ENCODE measurements at places on chromosomes 1 and 21.

DNA sequence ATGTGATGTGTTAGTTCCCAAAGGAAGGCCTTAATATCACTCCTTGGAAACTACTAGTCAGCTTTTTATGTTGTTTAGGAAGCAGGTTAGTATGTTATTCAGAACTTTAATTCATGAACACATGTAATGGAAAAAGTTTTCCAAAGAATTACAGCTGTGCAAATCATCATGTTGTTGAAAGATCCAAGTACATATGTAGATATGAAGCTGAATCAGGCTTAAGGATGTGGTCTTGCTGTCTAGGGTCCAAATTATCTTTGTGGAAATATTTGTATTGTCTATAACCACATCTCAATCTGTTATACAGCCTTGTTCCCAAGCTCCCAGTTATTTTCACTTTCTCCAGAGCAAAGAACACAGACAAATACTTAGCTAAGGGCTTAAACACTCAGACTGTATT, 231.6 kb downstream of the TPR start:
- DNase-seq, result no peak

DNA sequence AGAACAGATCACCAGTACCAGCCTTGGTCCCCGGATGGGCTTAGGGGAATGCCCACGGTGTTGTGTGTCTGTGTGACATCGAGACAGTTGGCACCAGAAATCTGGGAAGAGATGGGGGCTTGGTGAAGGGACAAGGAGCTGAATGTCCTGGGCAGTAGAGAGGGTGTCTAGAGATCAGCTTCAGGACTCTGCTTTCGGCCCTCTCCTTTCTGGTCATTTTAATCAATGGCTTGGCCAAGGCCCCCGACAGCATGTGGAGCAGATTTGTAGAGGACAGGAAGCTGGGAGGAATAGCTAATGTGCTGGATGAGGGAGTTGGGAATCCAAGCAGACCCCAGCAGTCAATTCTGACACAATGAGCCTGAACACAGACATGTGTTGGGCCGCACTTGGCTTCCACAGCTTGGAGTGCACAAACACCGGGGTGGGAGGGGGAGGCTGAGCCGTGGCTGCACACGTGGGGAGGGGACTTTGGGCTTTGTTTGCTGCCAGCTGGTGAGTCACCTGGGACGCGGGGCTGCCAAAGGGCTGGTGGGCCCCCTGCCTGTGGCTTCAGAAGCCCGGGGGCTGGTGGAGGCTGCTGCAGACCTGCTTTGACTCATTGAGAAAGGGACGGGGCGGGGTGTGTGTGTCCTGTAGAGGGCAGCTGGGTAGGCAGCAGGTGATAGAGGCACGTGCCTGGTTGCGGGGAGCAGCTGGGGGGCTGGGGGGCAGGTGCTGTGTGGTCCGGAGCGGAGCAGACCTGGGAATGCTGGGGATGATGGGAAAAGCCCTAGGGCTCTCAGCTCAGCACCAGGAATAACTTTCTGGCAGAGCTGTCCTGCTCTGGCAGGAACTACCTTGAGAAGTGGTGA, 20.9 kb downstream of the SLC1A7 start:
- peak; percentile 17 for DNase-seq

- no peak for DNase-seq
Measured at GRCh38 chr21:44677881-44678280, 4.1 kb downstream of the KRTAP12-1 start.

GRCh38 chr1:222284466-222284865, 263.4 kb downstream of the HHIPL2 start:
- DNase-seq, result no peak

DNA sequence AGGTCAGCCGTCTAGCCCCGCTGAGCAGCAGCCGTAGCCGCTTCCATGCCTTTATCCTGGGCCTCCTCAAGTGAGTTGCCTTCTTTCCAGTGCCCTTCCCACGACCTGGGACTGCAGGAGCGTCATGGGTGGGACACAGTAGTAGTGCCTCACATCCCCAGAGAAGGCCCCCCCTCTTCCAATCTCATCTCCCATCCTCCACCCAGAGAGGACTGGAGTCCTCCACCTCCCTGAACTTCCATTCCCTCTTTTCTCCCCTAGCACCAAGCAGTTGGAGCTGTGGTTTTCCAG, 4.9 kb downstream of the RUSC1 start:
- no peak for DNase-seq

DNA sequence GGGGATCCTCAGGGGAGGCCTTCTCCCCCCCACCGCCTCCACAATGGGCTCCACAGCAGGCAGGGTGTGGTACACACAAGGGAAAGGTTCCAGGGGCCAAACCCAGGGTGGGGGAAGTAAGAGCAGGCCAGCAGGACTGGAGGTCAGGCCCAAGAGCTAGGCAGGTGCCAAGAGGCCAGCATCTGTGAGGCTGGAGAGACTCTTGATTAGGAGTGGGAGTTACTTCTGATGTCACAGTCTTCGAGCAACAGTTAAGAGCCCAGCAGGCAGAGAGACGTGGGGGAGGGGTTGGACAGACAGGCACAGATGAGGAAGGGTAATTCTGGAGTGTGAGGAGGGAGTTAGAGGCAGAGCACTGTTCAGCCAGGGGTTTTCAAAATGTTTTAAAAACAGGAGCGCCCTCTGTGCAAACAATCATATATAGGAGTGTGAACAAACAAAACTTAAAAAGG, 55.8 kb downstream of the SLC9A1 start:
- no peak for DNase-seq

DNA sequence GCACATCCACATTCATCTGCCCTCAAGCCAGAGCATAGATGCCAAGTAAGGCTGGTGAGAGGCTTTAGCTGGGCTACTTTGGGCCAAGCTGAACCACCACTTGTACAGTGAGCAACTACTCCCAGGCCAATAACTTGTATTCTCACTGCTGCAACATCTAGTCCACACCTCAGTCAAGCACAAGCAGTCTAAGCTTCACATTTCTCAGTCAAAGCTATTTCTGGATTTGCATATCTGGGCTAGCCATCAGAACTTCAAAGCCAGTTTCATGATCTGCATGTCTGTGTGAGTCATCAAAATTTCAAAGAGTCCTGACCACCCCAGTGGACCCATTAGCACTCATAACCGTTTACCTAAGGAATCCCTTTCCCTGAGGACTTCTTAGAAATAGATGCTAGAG, 77.7 kb upstream of the DIRAS3 start:
- no peak for DNase-seq

GRCh38 chr1:33384040-33384812, 46.7 kb downstream of the PHC2 start:
- no peak for DNase-seq

DNA sequence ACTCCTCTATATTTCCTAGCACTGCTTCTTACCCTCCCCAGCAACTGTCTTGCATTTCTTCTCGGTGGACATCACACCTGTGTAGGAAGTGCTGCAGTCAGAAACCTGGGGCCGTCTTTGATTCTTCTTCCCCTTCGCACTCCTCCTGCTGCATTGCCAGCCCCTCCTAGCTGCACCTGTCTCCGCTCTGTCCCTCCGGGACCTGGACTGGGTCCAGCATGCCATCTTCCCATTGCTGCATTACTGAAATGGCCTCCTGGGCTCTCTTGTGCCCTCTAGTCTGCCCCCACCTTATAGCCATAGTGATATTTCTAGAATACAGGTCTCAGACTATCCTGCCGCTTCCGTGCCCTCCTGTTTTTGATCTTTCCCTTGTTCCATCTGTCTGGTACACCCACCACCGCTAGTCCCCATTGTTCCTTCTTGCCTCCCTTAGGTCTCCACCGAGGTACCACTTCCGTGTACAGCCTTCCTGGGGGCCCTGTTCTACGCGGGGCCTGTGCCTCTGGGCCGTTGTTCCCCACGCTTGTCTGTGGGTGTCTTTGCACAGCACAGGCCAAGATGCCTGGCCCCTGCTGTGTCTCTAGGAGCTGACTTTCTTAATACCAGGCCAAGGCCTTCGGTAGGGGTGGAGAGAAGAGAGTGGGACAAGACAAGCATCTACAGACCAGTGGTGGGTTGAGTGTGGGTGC, 107.6 kb downstream of the GALNT2 start:
- no peak for DNase-seq

GRCh38 chr21:25464275-25464674, 143.0 kb downstream of the MRPL39 start:
- no peak for DNase-seq

- DNase-seq, result no peak
Measured at GRCh38 chr1:111399792-111400610, 27.5 kb downstream of the OVGP1 start.

DNA sequence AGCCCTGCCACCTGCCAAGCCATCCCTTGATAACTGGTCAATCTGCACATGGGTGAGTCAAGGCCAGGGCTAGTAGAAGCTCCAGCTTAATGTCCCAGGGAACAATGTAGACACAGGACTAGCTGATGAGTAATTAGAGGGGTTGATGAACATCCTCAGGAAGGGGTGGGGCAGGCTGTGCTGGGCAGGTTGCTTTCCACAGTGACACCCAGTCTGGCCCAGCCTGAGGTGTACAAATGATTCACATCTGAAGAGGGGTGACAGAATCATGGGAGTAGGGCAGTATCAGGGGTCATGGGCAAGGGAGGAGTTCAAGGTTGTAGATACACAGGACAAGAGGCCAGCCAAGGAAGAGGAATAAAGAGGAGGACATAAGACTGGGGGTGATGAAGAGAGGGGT, 4.3 kb downstream of the LPAR3 start:
- DNase-seq, result no peak

DNA sequence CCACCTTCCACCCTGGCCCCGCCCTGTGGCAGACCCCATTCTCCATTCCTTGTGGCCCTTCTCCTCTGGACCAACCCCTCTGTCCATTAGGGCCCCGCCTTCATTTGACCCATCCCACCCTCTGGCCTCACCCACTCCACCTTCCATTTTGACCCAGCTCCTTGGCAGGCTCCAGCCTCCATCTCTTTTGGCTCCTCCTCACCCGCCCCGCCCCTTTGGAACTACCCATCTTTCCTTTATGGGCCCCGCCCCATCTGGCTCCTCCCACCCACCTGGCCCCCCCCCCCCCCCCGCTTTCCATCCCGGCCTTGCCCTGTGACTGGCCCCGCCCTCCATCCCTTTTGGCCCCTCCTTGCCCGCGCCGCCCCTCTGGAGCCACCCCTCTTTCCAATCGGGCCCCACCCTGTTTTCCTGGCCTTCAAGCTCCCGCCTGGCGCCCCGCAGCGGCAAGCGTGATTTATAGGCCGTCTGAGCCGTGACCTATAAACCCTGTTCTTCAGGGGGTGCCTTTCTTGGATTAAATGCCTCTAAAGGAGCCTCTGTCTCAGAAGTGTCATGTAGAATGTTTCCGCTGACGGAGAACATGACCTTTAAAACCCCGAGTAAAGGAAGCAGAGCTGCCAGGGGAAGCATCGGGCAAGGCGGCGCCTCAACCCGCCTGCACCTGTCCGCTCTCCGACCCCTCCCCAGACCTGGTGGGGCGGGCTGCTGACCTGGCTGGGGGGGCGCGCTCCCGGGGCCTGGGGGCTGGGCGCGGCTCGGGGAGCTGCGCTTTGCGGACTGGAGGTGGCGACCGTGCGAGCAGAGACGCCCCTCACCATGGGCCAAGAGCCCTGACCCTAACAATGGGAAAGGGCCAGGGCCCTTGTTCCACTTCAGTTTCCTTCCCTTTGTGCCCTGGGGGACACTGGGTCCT, 178.0 kb downstream of the CAMTA1 start:
- peak; percentile 79 for DNase-seq

GRCh38 chr1:207867136-207868109, 43.5 kb downstream of the CD34 start:
- DNase-seq, result no peak

DNA sequence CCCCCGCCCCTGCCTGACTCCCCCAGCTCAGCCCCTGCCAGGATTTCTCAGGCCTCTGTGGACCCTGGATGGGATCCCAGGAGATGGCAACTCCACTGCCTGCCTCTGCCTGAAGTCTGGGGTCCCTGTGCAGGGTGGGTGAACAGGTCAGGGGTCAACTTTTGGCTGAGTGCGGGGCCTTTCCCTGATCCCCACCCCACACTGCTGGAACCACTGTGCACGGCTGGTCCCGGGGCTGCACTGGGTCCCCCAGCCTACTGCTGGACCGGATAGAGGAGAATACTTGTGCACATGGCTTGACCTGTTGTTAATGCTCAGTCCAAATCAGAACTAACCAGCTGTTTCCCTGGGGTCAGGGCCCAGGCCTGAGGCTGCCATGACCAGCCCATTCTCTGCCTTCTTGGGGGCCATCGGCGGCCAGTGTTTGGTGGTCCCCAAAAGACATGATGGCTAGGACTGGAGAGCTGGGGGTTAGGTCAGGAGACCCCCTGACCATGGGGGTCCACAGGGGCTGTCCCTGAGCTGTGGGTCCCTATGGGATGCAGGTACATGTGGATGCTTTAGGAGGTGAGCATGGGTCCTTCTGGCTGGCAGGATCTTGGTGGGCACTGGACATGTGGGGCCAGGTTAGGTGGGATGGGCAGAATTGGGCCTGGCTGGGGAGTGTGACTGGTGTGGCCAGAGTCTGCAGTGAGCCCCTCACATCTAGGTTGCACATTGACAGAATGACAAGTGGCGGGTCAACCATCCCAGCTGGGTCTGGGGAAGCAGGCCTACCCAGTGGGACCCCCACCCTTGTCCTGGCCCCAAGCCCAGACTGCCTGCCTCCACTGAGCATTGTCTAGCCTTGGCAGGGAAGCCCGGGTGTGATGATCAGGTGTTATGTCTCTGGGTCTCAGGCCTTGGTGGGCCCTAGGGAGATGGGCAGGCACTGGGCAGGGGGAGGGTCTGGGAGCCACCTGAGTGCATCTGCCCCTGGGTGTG, 19.0 kb upstream of the ZNF678 start:
- DNase-seq, result no peak

Measured in stimulated activated CD8-positive, alpha-beta memory T cell treated with anti-CD3 and anti-CD28 coated beads, Interleukin-2, amount 100 ng/mL, for 48 hours (primary cell).